ENCODE measurements at places on chromosomes 16 and 17.

- no peak for DNase-seq
Observed at GRCh38 chr17:74290340-74290739, 16.3 kb downstream of the DNAI2 start.

GRCh38 chr16:66754211-66754610, 2.8 kb upstream of the DYNC1LI2 start:
- DNase-seq, result no peak

DNA sequence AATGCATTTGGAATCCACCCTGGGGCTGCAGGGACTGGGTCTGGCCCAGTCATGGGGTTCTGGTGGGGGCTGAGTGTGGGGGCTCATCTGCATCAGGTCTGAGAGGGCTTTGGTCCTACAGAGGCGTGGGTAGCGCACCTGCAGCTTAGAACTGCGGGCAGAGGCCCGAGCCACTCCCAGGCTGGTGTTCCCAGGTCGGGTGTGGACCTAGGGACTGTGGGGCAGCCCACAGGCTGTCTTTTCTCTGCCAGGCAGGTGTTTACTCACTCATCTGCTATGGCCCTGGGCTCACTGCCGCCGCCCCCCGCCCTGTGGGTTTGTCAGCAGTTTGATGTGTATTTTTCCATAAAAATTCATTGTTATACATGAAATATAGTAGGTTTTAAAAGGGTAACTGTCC, 27.0 kb upstream of the DOC2B start:
- no peak for DNase-seq

GRCh38 chr17:15981208-15981607, 18.3 kb downstream of the ZSWIM7 start:
- DNase-seq, result no peak

DNA sequence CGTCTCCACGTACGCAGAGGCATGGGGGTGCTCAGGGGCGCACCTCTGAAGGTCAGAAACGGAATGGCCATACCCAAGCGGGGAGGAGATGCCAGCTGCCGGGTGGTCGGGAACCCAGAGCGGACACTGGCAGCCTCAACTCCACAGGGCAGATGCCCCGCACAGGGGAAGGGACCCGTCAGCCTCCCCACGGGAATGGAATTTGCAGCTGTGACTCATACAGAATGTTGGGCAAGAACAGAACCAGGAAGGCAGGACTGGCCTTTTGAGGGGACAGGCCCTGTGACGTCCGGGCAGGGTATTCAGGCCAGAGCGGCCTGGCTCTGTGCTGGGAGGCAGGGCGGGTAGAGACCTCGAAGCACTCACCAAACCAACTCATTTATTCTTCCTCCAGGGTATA, 7.5 kb downstream of the TK1 start:
- DNase-seq, result no peak

Measured in stimulated activated CD4-positive, alpha-beta T cell treated with anti-CD3 and anti-CD28 coated beads, Interleukin-12 subunit alpha, Interleukin-12 subunit beta, amount 100 ng/mL, for 24 hours (primary cell).